ENCODE measurements at places on chromosomes 12 and 14.

DNA sequence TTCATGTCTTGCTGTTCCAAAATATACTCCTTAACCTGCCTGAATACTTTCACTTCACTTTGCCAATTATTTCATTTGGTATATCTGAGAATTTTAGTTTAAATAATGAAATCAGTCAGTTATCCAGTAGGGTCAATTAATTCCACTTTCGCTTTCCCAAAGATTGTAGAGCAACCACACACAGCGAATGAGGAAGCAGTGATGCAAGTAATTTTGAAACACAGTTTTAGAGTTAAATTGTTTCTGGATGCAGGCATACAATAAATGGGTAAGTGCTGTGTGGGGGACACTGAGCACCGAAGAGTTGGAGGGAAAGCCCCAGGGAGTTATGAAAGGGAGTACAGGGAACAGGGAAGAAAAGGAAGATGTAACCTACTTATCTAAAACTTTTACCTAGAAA lies 62.8 kb downstream of the TSHR start:
- no peak for DNase-seq

DNA sequence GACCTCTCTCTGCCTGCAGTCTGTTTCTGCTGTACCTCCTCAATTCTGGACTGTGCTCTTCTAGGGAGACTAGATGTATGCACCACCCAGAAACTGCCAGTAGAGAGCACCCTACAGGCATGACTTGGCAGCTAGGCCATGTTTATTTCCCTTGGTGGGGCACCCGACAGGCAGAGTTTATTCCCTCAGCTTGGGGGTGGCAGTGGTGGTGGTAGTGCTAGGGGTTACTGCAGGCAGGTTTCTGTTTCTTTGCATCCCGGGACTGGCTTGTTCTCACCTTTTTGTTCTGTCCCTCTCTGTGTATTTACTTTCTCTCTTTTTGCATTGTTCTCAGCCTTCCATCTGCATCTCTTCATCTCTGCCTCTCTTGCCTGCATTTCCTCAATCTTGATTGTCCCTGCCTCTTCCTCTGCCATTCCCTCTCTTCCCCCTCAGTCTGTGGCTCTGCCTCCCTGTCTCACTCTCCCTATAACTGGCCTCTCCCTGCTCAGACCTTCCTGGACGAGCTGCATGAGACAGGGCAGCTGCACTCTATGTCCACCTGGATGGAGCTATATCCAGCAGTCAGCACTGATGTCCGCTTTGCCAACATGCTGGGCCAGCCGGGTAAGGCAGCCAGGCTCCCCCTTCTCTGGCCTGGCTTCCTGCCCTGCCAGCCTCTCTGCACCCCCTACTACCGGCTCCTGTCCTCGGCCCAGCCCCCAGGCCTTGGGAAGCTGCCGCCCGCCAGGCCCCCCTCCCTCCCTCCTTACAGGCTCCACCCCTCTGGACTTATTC lies 13.8 kb downstream of the PRPF40B start:
- no peak for DNase-seq

- DNase-seq = no peak
Observed at GRCh38 chr12:65156366-65156841, 13.0 kb upstream of the LEMD3 start.

- DNase-seq = no peak
Observed at GRCh38 chr14:38184132-38184531, 23.6 kb upstream of the SSTR1 start.

DNA sequence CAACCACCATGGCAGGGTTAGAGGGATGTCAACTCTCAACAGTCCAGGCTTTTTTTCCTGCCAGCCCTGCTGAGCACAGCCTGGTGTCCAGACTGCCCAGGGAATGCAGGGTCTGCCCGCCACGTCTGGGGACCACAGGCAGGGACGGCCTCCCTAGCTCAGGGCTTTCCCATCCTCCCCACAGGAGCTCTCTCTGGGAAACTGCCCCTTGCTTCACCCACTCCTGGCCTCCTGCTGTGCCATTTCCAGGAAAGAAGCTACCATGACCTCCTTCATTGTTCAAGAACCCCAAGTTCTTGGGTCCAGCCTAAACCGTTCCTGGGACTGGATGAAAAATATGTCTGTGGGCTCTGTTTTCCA lies 4.8 kb downstream of the SCNN1A start:
- DNase-seq = no peak

- no peak for DNase-seq
Observed at GRCh38 chr12:65494537-65494936, 216.1 kb downstream of the MSRB3 start.

DNA sequence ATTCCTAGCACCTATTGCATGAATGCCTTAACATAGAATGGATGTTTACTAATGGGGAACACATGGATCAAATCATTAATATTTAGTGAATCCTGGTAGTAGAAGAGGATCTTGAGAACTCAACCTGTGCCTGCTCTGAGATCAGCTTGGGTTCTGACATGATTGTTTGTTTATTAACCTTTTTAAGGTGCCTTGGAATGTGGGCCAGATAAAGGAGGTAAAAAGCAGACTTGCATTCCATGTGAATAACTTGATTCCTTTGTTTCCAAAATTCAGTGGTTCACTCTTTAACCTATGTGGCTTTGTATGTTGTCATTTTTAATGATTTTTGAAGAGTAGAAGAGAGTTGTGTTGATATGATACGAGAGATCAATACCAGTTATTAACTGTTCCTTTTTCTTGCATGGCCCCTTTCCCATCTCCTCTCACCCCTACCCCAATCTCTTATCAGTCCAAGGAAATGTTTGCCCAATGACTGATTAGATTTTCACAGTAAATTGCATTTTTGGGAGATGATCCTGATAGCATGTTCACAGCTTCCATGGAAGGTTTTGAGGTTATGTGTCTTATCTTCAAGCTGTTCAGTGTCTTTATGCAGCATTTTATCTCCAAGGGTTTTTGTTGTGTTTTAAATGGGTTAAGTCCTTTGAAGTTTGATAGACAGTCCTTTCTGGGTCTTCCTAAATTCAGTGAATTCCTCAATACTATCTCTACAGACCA lies 193.7 kb upstream of the FRMD6 start:
- DNase-seq = no peak

DNA sequence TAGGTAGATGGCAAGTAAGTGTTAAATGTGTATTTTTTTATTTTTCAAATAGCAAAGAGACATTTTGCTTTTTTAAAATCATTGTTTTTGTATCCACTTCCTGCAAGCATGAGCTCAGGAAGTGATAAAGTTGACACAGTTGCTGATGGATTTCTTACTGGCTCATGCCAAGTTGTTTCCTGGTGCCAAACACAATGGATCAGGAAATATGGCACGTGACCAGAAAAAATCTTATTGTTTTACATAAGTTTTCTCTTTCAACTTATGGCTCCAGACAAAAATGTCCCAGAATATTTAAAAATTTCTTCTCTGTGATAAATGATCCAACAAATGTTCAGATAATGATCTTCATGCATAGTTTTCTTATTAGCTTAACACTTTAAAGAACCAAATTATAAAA lies 1279.1 kb upstream of the FLRT2 start:
- no peak for DNase-seq

DNA sequence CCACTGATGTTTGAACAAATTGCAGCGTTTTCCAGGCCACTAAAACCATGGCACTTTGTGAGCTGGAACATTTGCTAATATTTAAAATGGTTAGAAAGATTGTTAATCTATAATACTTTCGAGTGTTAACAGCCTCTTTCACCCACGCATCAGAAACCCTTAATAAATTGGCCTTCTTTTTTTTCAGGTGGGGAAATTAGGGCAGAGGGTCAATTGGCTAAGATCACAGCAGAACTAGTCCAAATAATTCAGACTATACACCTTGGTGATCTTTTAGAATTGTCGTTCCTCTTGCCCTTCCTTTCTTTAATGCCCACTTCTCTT lies 105.8 kb downstream of the PTCSC3 start:
- DNase-seq = no peak
